HCEC 1CT (cell line): ENCODE measurements at places on chromosomes 4 and X.

- DNase-seq, result peak; percentile 3
These were observed 76.5 kb upstream of the MSX1 start for GRCh38 chr4:4782969-4783368.

DNA sequence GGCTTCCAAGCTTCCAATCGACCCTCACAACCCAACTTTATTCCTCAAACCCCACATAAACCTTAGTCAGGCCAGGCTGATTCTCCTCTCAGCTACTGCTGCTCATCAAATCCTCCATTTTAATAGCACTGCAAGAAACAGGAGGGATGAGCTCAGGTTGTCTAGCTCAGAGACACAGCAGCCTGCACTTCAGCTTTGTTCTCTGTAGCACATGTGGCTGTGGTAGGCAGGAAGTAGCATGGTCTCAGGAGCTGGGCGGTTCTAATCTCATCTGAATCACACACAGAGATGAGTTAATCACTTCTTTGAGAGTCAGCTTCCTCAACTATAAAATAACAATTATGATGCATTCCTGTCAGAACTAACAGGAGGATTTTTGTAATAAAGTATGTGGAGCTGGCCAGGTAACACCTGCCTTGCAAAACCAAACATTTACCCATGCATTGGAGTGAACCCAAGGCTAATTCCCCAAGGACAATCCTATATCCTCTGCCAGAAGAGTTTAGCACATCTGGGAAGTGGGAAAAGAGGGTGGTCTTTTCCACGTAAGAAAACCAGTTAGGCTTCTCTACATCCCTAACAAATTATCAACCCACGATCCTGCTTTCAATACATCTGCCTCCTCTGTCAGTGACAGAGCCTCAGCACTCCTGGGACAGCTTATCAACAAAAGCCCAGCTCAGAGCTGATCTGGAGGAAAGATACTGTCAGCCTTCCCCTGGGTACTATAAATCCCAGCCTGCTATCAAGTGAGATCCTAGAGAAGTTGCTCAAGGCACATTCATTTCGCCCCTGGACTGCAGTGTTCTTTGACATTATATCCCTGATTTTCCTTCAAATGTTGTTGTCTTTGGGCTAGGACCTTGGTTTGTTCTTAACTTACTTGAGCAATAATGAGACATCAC is 32.8 kb downstream of the ELOVL6 start:
- DNase-seq, result peak; percentile 72

- DNase-seq, result no peak
These were observed 98.3 kb downstream of the TTC29 start for GRCh38 chr4:146847345-146847744.

- no peak for DNase-seq
These were observed 46.6 kb downstream of the AFM start for GRCh38 chr4:73528171-73528570.

DNA sequence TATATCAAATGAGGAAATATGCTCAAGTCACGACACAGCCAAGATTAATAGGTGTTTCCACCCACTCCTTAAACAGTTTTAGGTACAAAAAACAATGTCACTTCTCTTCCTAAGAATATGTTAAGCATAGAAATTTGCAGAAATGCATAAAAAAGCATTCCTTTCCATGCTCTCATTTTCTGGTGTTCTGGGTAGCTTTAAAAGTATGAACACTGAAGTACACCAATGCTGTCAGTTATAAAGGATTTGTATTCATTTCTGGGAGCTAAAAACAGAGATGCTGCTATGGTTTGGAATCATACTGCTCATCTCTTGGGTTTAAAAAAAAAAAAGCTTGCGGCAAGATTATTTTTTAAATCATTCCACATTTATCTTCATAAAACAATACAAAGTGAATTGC is 20.8 kb downstream of the SH3RF1 start:
- DNase-seq, result no peak
